ENCODE measurements at places on chromosomes 11 and 22. TPM values are rescaled to one million over a fixed set of nuclear protein-coding genes. Genes with fewer than 3 reads are reported as not detected.

Gene JAML
- 0.74 TPM for total RNA-seq

- DNase-seq = no peak
These were observed 82.8 kb downstream of the FBXO7 start for GRCh38 chr22:32557444-32557843.

DNA sequence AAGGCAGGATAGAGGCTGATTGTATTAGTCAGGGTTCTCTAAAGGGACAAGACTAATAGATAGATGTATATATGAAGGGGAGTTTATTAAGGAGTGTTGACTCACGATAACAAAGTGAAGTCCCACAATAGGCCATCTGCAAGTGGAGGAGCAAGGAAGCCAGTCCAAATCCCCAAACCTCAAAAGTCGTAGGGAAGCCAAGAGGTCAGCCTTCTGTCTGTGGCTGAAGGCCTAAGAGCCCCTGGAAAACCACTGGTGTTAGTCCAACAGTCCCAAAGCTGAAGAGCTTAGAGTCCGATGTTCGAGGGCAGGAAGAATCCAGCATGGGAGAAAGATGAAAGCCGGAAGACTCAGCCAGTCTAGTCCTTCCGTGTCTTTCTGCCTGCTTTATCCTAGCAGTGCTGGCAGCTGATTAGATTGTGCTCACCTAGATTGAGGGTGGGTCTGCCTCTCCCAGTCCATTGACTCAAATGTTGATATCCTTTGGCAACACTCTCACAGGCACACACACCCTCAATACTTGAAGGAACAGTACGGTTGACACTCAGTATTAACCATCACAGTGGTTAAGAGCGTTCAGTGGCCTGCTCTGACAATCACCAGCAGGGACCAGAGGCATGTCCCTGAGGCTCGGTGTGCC is 135.6 kb downstream of the CSNK2A3 start:
- DNase-seq = no peak

DNA sequence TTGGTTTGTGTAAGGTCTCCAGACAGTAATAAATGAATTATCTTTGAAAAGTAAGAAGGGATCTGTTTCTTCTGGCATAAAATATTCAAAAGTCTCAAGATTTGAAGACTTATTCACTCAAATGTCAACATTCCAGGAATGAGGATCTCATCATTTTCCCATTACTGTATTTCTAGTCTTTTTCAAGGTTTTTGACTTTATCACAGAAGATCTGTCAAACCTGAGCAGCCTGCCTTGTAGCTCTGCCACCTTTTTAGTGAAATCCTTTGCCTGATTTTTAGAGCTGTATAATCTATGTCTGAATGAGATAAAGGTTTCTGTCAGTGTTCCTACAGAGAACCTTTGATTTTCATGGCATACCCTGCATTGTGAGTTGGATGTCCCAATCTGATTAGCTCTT is 4.0 kb downstream of the OR51F2 start:
- DNase-seq = no peak

GRCh38 chr11:44862558-44863101 is 88.1 kb downstream of the TP53I11 start:
- DNase-seq = no peak

Gene OR52L1
- not detected for total RNA-seq

Gene MMP13
- not detected for total RNA-seq

DNA sequence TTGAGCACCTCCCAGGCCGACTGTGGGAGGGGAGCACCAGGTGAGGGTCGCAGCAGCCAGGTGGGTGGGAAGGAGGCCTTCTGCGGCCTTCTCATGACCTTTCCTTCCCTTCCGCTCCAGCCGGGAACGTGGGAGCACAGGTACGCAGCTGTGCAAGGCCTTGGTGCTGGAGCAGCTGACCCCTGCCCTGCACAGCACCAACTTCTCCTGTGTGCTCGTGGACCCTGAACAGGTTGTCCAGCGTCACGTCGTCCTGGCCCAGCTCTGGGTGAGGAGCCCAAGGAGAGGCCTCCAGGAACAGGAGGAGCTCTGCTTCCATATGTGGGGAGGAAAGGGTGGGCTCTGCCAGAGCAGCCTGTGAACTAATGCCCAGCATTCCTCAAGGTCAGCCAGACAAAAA is 2.6 kb downstream of the IL18BP start:
- no peak for DNase-seq

DNA sequence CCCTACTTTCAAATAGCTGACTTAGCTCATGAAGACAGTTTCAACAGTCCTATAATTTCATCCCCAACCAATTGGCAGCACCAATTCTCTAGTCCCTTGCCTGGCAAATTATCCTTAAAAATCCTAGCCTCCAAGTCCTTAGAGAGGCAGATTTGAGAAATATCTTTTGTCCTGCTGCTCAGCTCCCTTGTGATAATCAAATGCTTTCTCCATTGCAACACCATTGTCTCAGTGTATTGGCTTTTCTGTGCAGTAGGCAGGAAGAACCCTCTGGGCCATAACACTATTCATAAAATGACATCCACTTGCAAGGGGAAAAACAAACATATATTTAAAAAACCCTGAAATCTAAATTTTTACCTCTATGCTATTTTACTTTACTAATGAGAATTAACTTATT is 89.6 kb downstream of the AASDHPPT start:
- peak; percentile 6 for DNase-seq

Gene TCF20
- 71.1 TPM for total RNA-seq

Gene C22orf39
- 52.1 TPM for total RNA-seq

Gene TSPAN32
- total RNA-seq = 1.5 TPM

- DNase-seq = no peak
These were observed 9.0 kb upstream of the MUC5AC start for GRCh38 chr11:1148752-1149180.

Gene CEND1
- 32.5 TPM for total RNA-seq

- no peak for DNase-seq
These were observed 13.0 kb downstream of the CDC42BPG start for GRCh38 chr11:64831411-64831891.
